ENCODE measurements at places on chromosomes 7 and 10.
A peak's percentile ranks its signal among the peaks of the same experiment; 100 is the strongest.

DNA sequence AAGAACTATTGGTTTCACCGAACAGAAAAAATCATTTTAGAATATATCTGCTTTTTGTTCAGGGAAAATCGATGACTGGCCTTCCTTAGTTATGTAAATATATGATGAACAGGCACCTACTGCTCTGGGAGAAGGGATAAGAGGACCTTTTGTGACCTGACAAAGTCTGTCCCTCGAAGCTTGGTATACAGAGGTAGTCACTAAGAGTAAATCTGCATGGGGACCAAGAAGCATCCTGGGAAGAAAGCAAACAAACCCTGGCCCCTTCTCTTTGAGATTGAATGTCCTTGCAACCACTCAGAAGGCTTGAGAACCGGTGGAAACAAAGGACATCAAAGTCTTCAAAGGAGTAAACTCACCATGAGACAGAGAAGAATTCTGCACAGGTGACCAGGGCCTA is 52.3 kb downstream of the SKIDA1 start:
- DNase-seq: no peak

GRCh38 chr7:55642266-55642665 is 70.0 kb upstream of the VOPP1 start:
- no peak for DNase-seq

DNA sequence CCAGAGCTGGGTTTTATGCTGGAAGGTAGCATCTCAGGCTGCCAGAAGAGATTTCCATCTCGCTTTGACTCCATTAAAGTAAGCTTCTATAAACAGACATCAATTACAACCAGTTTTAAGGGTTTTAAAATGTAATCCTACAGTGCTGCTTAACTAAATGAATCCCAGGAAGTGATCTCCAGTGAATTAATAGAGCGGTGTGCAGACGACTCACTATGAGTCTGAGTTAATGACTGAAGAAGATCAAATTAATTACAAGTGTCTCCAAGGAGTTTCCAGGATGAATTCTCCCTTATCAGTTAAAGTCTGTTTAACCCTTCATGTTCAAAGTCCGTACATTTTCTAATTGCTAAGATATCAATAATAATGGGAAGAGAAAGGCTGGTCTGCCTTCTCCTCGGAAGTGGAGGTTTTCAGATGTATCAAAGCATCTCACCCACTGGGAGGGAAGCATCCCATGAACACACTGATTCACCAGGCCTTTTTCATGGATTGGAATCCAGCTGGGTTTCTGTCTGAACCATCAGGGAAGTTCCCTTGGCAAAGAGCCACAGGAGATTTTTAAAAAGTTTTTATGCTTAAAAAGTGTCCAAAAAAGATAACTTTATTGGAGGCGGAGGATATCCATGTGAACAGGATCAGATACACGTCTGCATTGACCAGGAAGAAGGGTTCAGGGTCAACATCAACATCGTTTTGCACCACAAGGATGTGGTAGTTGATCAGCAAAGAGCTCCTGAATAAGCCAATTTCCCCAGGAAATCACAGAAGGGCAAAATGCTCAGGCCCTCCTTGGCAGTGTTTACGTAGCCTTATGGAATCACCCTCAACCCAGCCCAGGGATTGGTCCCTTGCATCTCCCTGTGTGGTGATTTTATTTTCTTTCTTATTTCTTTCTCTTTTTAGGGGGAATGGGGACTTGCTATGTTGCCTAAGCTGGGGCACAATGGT is 288.2 kb downstream of the POU6F2 start:
- DNase-seq: no peak

GRCh38 chr7:33195264-33195663 is 65.9 kb downstream of the BBS9 start:
- DNase-seq: peak; percentile 46

- DNase-seq: peak; percentile 40
Observed at GRCh38 chr7:12683678-12684585, 3.5 kb upstream of the ARL4A start.

DNA sequence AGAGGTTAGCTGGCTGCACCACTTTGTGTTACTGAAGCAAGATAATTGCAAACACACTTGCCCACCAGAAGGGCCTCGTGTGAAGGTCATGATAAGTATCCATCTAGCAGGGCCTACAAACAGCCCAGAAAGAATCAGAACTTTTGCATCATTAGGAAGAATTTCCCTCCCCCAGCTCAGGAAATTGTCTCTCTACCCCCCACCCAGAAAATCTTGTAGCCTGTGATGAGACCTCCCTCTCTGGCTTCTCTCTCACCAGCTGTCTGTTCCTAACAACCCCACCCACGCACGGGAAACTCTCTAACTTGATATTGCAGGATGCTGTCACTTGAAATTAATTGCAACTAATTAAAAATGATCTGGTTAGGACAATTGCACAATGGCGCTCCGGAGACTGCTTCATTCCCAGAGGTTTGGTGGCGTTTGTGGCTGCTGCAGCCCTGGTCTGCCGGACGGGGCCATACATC is 34.5 kb downstream of the ZNF503 start:
- DNase-seq: no peak

GRCh38 chr7:80146545-80147182 is 12.0 kb downstream of the GNAI1 start:
- no peak for DNase-seq

- peak; percentile 6 for DNase-seq
Observed at GRCh38 chr7:145884716-145885514, 231.7 kb upstream of the CNTNAP2 start.

- no peak for DNase-seq
Observed at GRCh38 chr10:94038024-94038423, 44.3 kb downstream of the PLCE1 start.

DNA sequence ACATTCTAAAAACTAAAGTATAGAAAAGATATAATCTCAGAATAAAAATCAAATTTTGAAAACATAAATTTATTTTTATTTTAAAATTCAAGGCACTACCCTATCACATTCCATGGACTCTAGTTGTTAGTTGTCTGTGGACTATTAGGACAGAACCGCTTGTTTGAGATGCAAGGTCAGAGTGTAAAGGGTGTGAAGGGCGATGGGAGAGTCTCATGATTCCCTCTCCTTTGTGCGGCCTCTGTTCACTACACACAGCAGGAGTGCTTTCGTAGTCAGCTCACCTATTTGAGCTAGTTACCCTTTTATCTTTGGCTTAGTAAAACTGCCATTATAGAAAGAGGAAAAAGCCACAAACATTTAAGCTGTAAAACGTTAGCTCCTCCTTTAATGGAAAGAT is 189.8 kb upstream of the TEX47 start:
- no peak for DNase-seq

DNA sequence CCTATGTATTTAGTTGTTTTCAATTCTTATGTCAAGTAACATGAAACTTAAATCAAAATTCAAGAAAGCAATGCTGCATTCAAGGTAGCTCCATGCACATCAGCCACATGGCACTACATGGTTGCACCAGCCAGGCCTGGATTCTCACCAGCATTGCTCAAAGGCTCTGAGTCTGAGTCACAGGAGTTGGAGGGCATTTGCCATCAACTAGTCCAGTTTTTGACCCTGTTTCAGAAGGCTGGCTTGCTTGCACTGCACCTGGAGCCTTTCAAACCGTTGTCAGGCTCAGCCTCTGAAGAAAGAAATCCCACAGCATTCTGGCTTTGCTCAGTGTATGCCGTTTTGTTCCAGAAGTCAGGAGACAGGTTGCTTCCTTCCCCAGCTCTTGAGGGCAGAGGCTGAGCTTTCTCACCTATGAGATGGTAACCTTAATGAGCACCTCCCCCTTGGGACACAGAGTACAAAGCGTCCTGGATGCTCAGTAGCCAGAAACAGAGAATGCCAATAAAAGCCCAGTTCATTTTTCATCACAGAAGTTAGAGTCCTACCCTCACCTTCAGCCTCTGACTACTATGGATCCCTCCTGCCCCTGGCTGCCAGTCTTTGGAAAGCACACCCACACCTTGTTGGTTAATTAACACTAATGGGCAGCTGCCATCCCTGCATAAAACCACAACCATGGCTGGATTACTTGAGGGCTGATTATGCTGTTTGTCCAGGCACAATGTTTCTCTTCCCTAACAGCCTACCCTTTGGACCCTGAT is 288.4 kb upstream of the LRRTM3 start:
- DNase-seq: no peak

DNA sequence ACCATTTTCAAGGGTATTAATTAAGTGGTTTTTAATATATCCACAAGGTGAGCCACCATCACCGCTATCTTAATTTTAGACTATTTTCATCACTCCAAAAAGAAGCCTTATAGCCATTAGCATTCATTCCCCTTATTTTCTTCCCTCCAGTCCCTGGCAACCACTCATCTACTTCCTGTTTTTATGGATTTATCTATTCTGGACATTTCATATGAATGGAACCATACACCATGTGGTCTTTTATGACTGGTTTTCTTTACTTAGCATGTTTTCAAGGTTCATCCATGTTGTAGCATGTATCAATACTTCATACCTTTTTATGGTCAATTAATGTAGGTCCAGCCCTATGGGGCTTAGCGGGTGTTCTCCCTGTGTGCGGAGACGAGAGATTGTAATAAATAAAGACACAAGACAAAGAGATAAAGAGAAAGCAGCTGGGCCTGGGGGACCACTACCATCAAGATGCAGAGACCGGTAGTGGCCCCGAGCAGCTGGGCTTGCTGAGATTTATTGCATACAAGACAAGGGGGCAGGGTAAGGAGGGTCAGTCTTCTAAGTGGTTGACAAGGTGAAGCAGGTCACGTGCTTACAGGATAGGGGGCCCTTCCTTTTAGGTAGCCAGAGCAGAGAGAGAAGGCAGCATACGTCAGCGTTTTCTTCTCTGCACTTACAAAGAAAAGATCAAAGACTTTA is 14.6 kb downstream of the WBP1L start:
- DNase-seq: peak; percentile 59

DNA sequence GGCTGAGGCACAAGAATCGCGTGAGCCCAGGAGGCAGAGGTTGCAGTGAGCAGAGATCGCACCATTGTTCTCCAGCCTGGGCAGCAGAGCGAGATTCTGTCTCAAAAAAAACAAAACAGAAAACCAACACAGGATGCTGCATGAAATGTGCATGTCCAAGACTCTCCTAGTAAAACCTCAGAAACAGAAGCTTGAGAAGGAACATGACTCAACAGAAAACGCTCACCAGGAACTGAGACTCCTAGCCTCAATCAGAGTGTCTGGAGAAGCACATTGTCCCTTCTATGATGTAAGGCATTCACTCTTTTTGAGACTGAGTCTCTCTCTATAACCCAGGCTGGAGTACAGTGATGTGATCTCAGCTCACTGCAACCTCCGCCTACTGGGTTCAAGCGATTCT is 168.3 kb downstream of the MYOF start:
- DNase-seq: peak; percentile 33

GRCh38 chr10:63487990-63488389 is 22.2 kb upstream of the JMJD1C start:
- no peak for DNase-seq

DNA sequence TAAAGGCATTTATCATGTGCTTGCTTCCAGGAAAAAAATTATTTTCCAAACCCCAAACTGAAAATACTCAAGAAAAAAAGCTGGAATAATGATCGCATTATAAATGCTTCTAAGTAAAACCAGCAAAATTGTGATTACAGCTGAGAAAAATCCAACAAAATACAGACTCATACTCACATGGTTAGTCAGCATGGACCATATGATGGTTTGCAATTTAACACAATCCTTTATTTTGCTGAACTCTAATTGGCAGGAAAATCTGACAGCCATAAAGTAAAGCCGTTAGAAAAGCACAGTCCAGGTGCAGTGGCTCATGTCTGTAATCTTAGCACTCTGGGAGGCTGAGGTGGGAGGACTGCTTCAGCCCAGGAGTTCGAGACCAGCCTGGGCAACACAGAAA is 59.6 kb downstream of the BRI3 start:
- DNase-seq: no peak

DNA sequence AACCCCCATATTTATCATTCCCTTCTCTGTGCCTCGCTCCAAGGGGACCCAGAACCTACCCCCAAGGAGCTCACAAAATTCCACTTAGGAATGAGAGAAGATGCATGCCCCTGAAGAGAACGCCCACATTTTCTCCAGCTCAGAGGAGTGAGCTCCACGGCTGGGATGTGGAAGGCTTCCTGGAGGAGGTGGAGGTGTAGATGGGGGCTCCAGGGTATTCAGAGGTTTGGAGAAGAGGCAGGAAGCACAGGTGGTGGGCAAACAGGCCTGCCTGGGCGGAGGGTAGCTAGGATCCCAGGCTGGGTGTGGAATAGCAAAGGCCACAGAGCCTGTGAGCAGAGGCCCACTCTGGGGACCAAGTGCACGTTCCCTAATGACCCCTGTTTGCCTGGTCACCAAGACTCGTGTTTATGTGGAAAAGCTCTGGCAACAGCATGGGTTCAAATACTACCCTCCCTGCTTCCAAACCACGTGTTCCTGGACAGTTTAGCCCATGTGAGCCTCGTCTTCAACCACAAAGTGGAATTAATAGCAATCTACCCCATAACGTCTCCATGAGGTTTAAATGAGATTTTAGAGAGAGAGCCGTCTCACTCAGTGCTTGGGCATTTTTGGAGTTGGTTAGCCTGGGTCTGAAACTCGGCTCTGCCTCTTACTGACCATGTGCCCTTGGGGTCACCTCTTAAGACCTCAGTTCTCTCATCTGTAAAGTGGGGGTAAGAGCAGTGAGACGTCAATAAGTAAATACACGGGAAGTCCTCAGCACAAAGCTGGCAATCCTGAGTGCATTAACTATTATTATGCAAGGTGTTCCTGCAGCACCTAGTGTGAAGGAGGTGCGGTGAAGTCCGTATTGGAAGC is 24.7 kb downstream of the UNC5B start:
- DNase-seq: no peak

DNA sequence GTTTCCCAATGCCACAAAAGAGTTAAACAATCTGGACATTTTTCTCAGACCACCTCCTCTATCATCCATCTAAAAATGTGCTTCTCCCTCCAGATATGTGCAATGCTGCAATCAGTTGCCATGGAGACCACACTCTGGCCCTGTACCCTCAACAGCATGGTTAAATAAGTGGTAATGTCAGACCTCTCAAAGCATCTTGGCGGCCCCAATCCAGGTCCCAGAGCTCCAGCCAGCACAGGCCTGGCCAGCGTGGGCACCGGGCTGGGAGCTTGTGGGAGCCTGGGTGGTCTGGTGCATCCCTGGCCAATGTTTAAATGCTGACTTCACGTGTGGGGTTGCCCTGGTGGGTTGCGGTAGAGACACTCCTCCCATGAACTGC is 362.9 kb upstream of the ZNF32 start:
- no peak for DNase-seq

- no peak for DNase-seq
Observed at GRCh38 chr10:125035136-125035535, 93.2 kb downstream of the ZRANB1 start.

GRCh38 chr10:98919899-98920298 is 315.8 kb downstream of the HPSE2 start:
- DNase-seq: peak; percentile 79

DNA sequence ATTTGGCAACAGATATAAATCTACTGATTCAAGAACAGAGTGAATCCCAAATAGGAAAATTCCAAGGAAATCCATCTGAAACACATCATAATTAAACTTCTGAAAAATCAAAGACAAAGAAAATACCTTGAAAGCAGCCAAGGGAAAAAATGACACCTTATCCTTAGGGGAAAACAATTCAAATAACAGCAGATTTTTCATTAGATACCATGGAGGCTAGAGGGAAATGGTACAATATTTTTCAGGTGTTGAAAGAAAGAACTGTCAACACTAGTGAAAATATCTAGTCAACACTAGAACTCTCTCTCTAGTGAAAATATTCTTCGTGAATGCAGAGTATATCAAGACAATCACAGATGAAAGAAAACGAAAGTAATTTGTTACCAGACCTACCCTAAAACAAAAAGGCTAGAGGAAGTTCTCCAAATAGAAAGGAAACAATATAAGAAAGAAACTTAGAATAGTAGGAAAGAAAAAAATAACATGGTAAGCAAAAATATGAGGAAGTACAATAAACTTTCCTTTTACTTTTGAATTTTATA is 5.7 kb upstream of the FAM241B start:
- DNase-seq: peak; percentile 32

- DNase-seq: peak; percentile 98
Observed at GRCh38 chr10:102241444-102242117, at the start of gene PITX3. Gene PITX3, minus strand, starts transcription at chr10:102241512. Its CDS starts 9,432 bp downstream, at chr10:102232080.

All from OCI-M1 (cell line).